Activated CD8-positive, alpha-beta memory T cell treated with anti-CD3 and anti-CD28 coated beads for 48 hours (primary cell): ENCODE measurements at places on chromosomes 7 and 10.

DNA sequence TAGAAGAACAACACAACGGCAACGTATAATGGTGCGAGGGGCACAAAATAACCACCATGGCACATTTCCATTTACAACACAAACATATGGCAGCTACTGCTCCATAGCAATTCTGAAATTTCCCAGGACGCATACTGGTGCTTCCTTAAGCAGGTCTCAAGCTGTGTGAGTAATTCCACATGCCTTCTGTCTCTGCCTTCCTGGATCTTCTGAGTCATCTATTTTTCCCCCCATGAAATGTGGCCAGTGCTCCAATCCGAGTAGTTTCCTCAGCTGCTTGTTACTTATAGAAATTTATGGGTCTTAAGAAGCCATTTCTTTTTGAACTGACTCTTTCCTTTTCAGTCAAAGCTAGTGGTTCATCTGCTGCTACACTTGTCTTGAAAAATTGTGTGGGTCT, 256.6 kb upstream of the KLF6 start:
- DNase-seq: no peak

GRCh38 chr7:4438723-4439245, 243.3 kb upstream of the FOXK1 start:
- DNase-seq: no peak

DNA sequence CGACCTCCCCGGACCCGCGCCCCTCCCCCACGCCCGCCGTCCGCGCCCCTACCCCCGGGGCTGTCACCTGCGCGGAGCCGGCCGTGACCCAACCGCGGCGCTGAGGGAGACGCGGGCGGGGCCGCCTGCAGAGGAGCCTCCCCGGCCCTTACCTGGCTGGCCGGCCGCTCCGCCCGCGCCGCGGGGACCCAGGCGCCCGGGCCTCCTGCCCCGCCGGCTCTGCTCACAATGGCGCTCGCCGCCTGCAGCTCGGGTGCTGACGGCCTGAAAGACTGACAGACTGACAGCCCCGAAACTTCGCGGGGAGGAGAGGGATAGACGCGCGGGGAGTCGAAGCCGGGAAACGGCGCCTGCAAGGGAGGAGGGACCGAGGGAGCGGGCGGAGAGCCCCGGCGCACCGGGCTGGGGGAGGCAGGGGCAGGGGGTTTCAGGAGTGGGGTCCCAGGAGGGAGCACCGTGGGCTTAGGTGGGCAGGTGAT, 393 bp downstream of the ZNF467 start:
- no peak for DNase-seq

DNA sequence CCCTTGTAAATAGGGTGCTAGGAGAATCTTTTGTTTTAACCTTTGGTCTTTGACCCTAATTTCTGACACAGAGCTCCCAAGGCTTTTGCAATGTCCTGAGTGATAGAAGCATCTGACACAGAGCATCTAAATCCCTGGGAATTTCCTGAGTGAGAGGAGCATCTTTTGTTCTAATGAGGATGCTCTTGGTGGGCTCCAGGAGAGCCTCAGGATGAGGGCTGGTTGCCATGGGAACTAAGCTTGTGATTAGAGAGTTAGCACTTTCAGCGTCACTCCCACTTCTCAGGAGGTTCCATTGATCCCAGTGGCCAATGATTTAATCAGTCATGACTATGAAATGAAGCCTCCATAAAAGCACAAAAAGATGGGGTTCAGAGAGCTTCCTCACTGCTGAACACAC, 264.8 kb downstream of the KIF20B start:
- no peak for DNase-seq

GRCh38 chr10:9075420-9075819, 1020.9 kb downstream of the GATA3 start:
- DNase-seq: no peak

DNA sequence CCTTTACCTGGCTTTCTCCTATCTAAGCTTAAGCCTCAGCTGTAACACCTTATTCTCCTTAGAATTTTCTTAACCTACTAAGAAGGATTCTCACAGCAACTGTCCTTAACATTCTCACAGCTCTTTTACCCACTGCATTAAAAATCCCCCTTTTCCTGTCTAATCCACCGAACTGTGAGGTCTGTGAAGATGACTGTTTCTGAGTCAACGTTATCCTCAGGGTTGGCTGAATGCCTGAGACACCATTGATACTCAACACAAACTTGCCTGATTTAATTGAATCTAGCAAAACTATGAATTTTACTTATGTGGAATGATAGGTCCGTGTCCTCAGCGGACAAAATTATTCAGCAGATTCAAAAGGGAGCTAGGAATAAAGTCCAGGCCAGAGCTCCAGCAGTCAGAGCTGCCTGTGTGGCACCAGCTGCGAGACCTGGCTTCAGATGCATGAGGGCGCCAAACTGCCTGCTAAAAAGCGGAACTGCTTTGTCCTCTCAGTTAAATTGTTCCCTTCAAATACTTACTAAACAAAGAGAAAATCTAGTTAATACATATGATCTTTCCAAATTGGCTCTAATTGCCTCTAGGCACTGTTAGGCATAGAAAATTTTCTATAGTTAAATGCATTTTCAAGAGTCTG, 33.4 kb upstream of the VWDE start:
- no peak for DNase-seq

DNA sequence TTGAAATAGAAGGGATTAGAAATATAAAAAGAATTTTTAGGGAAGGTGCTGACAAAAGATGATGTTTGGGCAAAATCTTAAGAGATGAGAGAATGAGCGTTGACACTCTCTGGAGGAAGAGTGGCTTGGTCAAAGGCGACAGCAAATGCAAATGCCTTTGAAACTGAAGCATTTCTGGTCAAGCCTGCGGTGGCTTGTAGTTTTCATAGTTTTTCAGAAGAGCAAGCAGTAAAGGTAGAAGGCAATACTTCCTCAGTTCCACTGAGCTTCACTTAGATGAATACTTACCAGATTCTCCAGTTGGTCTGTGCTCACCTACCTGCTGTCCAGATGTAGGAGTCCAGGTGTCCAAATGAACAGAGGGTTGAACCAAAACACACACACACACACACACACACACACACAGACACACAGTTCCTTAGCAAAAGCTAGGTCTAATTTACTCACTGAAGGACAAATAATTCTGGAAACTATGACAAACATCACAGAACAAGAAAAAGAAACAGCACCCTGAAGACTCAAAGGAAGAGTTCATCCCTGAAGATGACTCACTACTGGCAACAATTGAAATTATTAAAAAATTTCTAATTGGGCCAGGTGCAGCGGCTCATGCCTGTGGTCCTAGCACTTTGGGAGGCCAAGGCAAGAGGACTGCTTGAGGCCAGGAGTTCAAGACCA, 12.1 kb upstream of the STK17A start:
- no peak for DNase-seq

DNA sequence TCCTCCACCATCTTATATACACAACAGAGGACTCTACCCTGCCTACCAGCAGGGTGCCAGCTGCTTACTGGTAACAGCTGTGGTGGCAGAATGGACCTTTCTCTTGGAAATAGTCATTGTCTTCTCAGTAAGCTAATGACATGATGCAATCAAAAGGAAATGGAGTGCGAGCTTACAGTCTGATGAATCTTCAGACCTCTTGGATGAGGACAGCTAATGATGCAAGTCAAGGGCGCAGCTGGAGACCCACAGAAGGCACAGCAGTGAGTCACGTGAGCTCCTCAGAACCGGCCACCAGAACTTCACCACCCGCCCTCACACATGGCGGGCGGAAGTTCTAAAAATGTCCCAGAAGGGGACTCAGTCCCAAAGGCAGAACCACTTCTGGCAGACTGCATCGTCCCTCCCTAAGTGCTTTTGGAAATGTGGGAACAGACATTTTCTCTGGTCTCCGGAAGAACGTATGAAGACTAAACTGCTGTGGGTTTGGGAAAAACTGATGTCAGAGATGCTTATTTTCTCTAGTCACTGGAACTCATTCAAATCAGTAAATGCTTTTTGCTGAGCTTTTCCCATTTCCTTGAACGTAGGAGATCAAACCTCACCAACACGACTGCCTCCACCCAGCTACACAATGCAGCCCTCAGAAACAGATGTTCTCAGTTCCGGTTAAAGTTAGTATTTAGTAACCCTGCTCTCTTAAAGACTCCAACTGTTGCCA, 96.4 kb downstream of the FAS start:
- no peak for DNase-seq

- DNase-seq: no peak
Observed at GRCh38 chr7:98228801-98229200, 17.6 kb downstream of the BHLHA15 start.

DNA sequence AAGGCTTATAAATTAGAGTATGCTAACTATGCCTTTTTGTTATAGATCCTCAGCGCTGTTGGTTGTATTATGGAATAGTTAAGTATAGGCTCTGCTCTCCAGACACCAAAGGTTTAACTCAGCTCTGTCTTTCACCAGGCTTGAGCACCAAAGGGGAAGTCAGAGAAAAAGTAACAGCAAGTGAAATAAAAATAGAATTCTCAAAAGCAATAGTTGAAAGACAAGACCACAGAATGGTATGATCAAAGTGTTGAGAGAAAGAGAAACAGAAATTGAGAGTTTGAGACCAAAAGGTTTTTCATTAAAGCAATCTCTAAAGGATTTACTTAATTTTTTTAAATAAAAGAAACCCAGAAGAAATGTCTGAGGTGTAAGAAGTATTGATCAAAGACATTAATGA, 529.8 kb upstream of the C7orf33 start:
- no peak for DNase-seq

- no peak for DNase-seq
Observed at GRCh38 chr10:88236121-88236743, 346.9 kb downstream of the RNLS start.

- DNase-seq: no peak
Observed at GRCh38 chr10:34905200-34905927, 90.3 kb upstream of the PARD3 start.

DNA sequence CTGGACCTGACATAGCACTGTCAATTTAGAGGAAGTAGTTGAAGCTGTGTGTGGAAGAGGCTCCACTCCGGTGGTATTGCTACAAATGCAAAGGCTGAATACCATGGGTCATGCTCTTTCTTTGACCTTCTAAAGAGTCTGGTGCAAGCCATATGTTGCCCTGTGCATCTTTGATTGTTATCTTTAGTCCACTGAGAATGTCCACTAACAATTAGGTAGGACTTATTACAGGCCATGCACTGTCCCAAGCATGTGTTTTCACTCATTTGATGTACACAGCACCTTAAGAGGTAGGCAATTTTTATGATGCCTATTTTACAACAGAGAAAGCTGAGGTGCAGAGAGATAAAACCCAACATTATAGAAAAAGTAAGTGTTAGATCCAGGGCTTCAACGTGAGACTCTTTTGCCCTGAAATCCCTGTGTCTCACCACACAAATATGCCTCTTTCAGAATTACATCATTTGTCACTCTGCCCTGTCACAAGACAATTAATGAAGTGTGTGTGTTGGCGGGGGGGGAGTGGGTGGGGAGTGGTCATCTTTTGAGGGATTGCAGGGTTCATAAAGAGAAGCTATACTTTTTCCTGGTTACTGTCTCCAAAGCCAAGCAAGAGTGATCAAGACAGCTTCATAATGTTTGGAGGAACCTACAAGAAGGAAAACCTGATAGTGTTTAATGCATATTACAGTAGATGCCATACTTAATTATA, 637.6 kb upstream of the IGFBP3 start:
- DNase-seq: no peak

DNA sequence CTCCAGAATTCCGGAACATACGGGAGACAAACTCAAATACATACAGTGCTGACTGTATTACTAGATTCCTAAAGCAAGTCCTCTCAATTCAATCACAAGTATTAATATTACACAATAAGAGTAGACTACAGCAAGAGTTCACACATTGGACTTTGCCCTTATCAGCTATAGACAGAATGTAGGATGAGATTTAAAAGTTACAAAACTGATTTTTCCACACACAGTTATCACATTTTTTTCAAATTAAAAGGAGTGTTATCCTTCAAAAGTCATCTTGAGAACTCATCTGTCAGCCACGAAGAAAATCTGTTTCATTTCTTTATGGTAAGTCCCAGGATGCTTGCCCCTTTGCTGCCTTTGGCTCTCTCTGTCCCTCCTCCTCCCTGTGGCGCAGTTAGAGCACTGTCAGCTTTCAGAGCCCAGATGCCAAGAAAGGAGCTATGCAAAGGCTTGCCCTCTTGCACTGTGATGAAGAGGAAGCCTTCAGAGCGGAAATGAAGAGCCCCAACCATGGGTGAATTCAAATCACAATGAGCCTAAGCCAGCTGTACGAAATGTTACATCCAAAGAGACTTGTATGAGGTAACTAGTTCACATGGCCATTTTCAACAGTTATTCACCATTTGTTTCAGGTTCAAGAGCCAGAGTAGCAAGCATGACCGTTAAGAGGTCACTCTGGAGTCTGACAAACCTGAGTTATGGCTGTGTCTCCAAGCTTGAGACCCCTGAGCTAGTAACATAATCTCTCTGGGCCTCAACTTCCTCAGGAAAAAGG, 10.7 kb downstream of the NCOA4 start:
- no peak for DNase-seq

GRCh38 chr10:50286517-50286916, 35.2 kb upstream of the ASAH2 start:
- DNase-seq: no peak

- no peak for DNase-seq
Observed at GRCh38 chr7:82678259-82678658, 234.7 kb upstream of the CACNA2D1 start.

- DNase-seq: no peak
Observed at GRCh38 chr10:51073453-51074237, 642 bp upstream of the PRKG1 start.

DNA sequence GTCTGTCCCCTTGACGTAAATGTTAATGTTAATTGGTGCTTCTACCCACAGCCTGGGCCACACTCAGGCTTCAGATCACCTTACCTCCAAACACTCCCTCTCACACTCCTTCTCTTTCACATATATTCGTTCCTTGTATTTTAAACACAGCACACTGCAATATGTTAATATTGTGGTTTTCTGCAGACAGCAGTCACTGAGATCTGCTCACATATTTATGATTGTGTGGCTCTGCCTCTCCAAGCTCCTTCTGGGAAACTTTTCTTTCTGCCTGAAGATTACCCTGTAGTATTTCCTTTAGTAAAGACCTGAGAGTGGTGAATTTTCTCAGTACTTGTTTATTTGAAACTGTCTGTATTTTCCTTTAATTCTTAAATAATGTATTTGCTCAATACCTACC, 104.7 kb downstream of the VWC2 start:
- DNase-seq: no peak

- DNase-seq: no peak
Observed at GRCh38 chr7:6422095-6422494, 25.7 kb downstream of the DAGLB start.

DNA sequence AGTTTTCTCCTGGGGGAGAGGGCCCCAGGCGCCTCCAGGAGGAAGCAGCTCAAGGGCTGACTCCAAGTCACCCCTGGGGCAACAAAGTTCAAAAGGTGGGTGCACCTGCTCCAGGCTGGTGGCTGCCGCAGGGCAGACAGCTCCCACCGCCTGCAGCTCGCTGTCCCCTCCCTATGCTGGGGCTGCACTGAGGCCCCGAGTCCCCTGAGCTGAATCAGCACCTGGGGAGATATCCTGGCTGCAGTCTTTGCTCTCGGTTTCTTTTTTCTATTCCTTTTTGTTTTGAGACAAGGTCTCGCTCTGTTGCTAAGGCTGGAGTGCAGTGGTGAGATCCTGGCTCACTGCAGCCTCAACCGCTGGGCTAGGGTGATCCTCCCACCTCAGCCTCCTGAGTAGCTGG, 183.4 kb downstream of the DNAJB6 start:
- DNase-seq: no peak

GRCh38 chr7:80934321-80934720, 15.5 kb upstream of the SEMA3C start:
- no peak for DNase-seq
